Stimulated activated CD8-positive, alpha-beta memory T cell treated with anti-CD3 and anti-CD28 coated beads, Interleukin-2, amount 100 ng/mL, for 1 hour (primary cell): ENCODE measurements at places on chromosomes 4 and X.

- DNase-seq, result no peak
These were observed 64.5 kb downstream of the ANXA3 start for GRCh38 chr4:78616046-78616498.

DNA sequence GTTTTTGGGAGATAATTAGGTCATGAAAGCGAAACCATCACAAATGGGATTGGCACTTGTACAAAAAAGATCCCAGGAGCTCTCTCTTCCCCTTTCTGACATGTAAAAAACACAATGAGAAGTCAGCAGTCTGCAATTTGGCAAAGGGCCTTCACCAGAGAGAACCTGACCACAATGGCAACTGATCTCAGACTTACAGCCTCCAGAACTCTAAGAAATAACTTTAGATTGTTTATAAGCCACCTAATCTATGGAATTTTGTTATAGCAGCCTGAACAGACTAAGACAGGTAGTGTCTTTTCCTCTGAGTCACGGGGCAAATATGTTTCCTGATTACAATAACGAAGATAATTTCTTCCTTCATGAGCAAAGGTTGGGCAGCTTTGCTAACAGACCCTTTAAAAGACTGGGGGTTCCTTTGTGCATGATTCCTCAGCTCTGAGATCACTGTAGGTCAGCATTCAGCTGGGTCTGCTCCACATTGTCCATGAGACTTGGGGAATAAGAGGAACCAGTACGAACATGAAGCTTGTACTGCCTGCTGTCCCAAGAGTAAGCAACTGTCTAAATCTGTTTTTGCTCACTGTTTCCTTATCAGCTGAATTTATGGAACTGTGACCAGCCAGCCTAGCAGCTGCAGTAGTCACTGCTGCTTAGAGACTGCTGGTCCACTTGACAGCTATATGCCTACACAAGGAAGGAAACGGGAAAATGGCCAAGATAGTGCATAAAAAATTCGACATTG, 191.6 kb downstream of the ANAPC10 start:
- DNase-seq, result no peak

DNA sequence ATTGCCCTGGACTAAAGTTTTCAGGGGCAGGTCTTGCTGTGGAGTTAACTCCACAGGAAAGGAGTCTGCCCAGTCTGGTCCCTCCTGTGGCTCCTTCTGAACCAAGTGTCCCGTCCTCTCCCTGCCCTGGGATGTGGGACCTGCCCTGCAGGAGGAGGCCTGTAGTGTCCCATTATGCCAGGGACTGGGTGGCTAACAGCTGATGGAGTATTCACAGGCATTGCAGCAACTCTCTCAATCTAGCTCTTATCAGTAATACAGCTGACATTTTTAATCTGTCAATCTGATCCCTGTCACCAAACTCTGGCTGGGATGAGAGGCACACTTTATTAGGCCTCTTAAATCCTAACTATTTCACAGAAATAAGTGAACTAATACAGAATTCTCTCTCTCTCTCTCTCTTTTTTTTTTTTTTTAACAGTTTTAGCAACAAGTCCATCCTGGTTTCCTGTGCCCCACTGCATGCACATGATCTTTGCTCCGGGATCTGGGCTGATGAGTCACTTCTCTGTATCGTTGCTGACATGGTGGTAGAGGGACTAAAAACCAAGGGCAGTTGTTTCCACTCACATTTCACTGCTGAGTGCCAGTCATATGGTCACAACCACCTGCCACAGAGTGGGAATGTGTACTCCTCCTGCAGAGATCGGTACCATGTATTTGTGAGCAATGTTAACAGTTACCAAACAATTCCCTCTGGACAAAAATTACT, 39.1 kb downstream of the HAND2 start:
- DNase-seq, result no peak

DNA sequence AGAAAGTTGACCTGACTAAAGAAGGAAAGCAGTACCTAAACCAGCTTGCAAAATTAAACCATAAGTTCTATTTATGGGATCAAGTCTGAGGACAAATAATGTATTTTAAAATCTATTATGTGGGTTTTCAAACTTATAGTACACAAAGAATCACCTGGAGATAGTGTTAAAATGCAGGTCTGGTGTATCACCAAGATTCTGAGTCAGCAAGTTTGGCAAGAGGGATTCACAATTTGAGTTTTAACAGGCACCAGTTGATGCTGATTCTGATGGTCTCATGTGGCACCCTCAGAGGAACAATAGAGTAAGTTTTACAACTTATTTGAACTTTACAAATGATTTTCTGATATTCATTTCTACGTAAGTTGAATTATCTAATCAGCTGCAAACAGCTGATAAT, 9.1 kb upstream of the STATH start:
- DNase-seq, result no peak

DNA sequence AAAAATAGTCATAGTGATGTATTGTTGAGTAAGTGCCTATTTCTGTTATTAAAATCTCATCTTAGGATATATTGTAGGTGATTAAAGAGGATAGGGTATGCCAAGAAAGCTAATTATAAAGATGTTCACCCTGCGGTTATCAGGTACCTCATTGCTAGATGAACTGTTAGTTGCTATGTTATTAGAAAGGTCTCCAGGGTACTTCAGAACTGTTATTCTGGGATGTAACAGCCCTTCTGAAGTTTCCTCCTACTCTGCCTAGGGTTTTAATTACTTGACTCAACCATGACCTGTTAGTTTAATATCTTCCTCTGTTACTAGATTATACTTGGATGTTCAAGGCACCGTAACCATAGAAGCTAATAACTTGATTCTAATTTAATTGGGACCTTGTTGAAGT, 15.4 kb downstream of the TMPRSS11E start:
- DNase-seq, result no peak

- DNase-seq, result no peak
These were observed 535.5 kb downstream of the PDHA2 start for GRCh38 chr4:96375367-96375766.

- DNase-seq, result no peak
These were observed 26.0 kb downstream of the BEND2 start for GRCh38 chrX:18194688-18195087.

GRCh38 chrX:129808158-129808828, 28.5 kb downstream of the SASH3 start:
- DNase-seq, result no peak

- no peak for DNase-seq
These were observed 44.1 kb upstream of the NEUROG2 start for GRCh38 chr4:112560084-112560483.

DNA sequence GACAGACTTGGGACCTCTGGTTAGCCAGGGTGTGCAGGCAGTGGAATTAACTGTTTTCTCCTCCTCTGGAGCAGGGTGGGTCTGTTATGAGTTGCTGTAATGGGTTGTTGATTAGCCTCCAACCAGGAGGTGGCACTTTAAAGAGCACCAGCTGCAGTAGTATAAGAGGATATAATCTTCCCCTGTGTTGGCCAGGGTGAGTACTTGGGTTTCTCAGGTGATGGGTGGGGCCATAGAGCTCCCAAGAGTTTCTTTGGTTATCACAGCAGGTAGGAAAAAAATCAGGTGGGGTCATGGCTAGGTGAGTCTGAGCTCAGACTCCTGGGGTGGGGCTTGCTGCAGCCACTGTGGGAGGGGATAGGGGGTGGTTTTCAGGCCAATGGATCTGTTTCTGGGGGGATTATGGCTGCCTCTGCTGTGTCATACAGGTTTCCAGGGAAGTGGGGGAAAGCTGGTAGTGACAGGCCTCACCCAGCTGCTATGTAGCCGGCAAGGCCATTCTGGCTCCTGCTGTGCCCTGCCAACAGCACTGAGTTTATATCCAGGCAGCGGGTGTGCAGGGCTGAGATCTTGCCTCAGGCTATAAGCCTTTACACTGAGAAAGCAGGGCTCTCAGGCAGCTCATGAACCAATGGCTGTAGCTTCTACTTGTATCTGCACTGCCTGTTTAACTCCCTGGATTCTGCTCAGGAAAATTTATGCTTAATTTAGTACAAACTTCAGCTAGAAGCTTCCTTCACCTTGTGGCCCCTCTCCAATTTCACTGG, 70.1 kb downstream of the CCNG2 start:
- DNase-seq, result no peak

- DNase-seq, result no peak
These were observed 74.8 kb downstream of the IL15 start for GRCh38 chr4:141711211-141711610.

- no peak for DNase-seq
These were observed 155.7 kb upstream of the MAP3K15 start for GRCh38 chrX:19670854-19671620.

DNA sequence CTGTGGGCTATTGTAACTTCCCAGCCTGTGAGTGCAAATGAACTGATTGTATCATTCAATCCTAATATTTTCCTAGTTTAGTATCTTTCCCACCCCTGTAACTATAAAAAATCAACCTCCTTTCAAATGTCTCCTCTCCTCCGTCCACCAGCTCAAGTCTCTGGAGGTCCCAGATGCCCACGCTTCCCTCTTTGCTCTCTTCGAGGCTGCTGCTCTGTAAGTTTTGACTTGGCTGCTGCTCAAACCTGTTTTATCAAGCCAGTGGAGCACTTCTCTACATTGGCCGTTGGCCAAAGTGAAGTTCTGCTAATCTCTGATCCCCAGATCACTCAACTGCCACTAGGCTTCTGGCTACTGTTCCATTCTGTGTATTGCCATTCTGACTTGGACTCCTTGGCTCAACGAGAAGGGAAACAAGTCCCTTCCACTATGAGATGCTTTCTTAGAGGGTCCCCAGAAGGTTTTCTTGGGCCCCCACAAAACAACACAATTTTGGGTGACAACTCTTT, 60.7 kb upstream of the RAPGEF2 start:
- DNase-seq, result no peak

DNA sequence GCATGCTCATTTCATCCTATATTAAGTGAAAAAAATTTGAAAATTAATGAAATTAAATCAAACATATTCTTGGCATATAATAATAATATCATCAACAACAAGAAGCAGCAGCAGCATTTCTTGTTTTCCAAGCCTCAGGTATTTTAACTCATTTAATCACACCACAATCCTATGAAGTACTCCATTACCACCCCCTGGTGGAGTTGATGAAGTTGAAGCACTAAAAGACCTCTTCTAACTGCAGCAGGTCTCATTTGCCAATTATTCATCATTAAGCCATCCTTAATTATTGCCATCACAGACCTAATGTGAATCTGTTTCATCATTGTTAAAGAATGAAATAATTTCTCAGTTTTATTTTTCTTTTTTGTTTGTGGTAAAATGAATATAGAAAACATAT, 801.4 kb upstream of the GRID2 start:
- DNase-seq, result no peak

GRCh38 chr4:153479101-153479500, 12.9 kb downstream of the TMEM131L start:
- no peak for DNase-seq

GRCh38 chrX:134990801-134991481, at the start of gene SMIM10:
Gene SMIM10 (plus strand): TSS chrX:134990991. CDS start chrX:134991096, 105 bp downstream.
- DNase-seq, result no peak

GRCh38 chrX:8043121-8043520, 115.9 kb upstream of the PNPLA4 start:
- no peak for DNase-seq

DNA sequence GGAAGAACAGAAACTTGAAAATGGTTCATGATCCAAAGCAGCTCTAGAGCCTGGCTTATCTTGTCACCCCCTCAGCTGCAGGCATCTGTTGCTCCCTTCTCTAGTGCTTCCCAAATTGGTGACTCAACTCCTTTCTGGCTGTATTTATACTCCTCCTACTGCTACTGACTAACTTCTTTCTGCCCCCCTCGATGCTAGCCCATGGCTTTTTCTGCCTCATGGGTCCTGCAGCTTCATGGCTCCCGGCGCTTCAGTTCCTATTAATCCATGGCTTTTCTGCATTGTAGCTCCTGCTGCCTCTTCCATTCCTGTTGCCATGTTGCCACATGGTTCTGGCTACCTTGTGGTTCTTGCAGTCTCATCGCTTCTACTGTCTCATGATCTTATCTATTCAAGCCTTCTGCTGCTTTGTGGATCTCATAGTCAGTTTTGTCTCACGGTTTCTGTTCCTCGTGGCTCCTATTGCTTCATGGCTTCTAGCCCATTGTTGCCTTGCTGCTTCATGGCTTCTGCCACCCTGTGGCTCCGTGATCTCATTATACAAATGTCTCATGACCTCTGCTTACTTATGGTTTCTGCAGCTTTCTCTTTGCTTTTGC, 48.1 kb downstream of the SMC1A start:
- no peak for DNase-seq

GRCh38 chr4:2141022-2141761, 82.1 kb downstream of the NAT8L start:
- no peak for DNase-seq

- DNase-seq, result no peak
These were observed 98.9 kb downstream of the SPRY1 start for GRCh38 chr4:123495530-123495929.

- DNase-seq, result no peak
These were observed 90.6 kb downstream of the MID1IP1 start for GRCh38 chrX:38891641-38892413.

DNA sequence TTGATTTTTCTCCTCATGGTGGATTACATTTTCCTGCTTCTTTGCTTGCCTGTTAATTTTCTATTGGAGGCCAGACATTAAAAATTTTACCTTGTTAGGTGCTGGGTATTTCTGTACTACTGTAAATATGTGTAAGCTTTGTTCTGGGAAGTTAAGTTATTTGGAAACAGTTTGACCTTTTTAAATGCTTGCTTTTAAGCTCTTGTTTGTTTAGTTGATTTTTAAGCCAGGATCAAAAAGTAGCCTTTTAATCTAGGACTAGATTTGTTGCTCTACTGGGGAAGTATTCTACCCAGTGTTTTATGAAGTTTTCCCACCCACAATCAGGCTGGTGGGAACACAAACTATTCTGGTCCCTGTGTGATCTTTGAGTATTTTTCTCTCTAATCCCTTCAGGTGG, 45.1 kb upstream of the OGT start:
- DNase-seq, result no peak

DNA sequence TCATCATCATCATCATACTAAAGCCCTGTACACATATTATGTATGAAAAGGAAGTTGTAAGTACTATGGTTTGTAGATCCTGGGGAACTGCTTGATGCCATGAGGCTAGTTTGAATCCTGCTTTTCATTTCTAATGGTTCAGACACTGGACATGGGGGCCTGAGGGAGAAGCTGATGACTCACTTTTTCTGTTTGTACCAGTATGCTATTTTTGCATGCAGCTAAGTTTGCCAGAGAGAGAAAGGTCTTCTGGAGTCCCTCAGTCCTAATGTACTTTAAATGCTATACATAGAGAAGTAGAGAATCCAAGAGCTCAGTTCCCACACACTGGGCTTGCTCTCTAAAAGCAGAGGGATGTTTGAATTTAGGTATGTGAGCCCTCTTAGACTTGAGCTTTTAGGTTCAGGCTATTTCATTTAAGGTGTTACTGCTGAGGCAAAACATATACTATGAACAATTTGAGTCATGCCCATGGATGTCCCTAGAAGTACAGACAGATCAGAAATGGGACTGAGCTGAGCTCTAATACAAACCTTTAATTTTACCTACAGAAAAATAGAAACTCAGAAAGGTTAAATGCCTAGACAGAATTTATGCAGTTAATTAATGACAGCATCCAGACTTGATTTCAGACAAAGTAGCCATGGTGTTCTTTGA, 17.6 kb upstream of the HS3ST1 start:
- no peak for DNase-seq
